Stimulated activated CD4-positive, alpha-beta T cell treated with anti-CD3 and anti-CD28 coated beads, Interleukin-2, amount 100 ng/mL, for 48 hours (primary cell): ENCODE measurements at places on chromosomes 16 and 17.

DNA sequence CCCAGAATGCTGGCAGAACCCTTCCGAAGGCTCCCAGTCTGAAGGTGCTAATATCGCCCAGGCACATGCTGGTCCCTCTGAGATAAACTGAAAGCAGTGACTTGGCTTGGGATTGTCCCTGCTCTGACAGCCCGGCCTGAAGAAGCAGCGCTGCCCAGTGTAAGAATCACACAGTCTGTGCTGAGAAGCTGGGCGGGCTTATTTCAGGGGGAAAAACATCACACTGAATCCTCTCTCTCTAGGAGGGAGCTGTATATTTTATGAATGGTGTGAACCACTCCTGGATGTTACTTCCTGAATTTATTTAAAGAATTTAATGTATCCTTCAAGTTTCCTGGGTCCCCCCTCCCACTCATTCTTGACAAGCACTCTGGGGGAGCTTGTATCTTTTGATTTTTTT lies 36.3 kb downstream of the GAS7 start:
- DNase-seq = no peak

DNA sequence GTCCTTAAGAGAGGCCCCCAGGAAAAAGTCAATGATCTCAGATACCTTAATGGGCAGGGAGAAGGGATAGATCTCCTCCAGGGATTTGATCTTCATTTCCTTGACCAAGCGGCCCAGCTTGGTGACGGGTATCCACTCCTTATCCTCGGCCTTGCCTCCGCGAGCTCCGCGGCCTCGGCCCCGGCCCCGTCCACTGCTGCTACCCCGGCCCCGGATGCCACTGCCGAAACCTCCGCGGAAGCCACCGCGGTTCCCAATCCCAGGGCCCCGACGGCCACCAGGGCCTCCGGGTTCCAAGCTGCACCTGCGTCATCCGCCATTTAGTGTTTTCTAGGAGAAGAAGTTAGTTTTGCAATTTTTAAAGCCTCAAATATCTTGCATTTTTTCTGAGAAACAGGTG lies 65.2 kb upstream of the KIF2B start:
- no peak for DNase-seq

DNA sequence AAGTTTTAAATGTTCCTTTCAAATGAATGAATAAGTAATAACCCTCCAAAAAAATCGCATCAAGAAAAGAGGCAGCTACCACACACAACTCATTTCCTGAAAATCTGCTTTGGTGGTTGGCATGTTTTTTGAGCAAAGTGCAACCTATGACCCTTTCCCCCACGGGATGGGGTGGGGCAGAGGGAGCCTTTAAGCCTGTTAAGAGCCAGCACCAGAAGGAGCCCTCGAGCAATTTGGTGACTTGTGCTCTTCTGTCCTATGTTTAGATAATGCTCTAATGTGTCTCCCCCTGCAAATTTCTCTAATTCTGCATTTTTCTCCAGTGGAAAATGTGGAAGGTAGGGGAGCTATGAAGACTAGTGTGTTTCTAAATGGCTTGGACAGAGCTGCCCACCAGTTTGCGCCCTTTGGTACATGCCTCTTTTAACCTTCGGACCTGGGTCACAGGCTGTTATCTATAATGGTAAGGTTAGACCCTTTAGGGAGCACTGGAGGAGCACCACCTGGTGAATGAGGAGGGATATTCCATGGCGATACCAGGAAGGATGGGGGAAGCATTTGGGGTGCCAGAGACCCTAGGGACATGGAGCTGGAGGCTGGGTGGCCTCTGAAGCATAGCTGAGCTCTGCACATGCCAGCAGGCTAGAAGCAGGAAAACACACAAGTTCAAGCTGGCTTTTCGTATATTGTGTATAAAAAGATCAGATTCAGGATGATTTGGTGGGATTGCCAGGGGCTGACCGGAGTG lies 1.6 kb downstream of the PYCARD start:
- DNase-seq = no peak

GRCh38 chr17:58172369-58173071 lies 5.7 kb downstream of the OR4D2 start:
- peak; percentile 22 for DNase-seq

DNA sequence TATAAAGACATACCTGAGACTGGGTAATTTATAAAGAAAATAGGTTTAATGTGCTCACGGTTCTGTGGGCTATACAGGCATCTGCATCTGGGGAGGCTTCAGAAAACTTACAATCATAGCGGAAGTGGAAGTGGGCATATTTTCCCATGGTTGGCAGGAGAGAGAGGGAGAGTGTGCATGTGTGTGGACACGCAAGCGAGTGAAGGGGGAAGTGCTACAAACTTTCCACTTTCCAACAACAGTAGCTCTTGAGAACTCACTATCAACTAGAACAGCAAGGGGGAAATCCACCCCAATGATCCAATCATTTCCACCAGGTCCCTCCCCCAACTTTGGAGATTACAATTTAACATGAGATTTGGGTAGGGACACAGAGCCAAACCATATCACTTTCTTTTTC lies 11.1 kb downstream of the TAOK1 start:
- no peak for DNase-seq

GRCh38 chr16:81809567-81809966 lies 30.5 kb downstream of the PLCG2 start:
- DNase-seq = no peak

DNA sequence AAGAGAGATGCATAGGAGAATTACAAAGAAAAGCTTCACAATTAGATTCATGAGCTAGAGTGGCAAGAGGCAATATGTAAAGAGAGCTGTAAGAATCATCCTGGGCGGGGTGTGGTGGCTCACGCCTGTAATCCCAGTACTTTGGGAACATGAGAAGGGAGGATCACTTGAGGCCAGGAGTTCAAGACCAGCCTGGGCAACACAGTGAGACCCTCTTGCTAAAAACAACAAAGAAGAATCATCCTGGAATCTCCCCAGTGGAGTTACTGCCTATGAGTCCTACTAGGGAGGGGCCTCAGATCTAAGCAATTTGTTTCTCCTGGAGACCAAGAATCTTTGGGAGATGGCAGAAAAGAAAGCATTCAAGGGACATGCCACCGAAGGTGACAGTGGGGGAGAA lies 119.1 kb downstream of the HIC1 start:
- no peak for DNase-seq

GRCh38 chr16:7140899-7141298 lies 191.7 kb upstream of the RBFOX1 start:
- DNase-seq = no peak

DNA sequence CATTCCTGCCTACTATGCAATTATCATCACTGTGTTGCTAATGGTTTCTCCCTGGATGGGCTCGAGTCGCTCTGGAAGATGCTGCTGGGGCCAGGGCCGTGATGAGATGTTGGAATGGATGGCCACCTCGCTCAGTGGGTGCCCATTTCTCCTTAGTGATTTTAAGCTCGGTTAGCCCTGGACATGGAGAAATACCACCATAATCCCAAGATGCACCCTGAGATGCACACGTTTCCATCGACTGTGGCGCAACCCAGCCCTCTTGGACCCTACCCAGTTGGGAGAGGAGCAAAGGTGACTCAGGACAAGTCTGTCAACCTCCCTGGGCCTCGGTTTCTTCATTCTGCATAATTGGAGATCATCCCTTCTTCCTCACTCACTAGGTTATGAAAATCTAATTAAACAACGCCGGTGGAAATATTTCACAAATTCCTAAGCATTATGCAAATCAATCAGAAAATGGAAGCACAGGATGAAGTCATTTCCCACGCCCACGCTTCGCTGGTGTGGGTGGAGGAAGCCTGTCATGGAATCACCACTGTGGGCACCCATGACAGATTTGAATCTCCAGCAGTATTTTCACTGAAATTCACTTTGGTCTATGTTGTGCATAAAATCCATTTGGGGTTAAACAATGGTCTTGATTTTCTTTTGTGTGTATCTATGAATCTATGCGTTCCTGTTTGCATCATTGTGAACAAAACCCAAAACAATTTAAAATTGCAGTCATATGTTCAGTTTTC lies 195.2 kb downstream of the AXIN2 start:
- DNase-seq = peak; percentile 64

- DNase-seq = no peak
Measured at GRCh38 chr16:7372095-7372494, 39.5 kb downstream of the RBFOX1 start.

DNA sequence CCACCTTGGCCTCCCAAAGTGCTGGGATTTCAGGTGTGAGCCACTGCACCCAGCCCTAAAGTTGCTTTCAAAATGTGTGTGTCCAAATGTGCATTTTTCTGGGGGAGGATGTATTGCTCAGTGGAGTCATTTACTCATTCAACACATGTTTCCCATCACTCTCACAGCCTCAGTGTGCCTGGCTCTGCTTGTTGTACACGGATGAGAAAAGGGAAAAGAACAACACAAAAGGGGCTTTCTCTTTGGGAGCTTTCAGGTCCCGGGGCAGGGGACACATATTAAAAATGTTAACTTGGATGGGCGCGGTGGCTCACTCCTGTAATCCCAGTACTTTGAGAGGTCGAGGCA lies 1.7 kb upstream of the PPL start:
- no peak for DNase-seq

DNA sequence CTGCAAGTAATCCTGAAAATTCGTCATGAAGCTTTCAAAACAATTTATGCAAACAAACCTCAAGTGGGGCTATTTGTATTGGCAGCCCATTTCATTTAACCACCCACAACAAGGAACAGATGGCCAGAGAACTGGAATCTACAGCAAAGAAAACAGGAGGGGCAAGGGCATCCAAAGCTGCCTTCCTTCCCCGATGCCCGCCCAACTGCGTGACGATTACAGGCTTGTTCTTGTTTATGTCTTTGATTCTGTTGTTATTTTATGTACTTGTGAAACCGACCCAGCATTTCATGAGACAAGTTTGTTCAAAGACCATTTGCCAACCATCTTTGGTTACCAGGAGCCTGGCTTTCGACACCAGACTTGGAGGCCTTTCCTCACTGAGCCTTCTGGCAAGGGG lies 59.1 kb upstream of the IRX6 start:
- no peak for DNase-seq

DNA sequence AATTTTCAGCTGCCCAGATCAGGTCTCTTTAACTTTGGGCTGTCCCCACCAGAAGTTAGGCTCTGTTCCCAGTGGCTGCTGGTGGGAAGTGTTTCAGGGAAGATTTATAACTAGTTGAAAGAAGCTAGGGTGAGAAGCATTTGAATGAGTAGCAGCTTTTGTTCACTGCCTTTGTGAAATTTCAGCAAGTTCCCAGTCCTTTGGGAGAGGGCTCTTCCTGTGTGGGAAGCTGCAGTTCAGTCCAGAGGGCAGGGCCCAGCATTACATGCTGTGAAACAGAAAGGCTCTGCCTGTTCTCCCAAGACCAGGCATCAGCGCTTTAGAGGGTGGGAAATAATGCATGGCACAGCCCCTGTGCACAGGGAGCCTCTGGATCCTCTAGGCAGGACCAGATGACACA lies 17.8 kb downstream of the PROCA1 start:
- DNase-seq = no peak

GRCh38 chr17:6028294-6028693 lies 41.9 kb upstream of the WSCD1 start:
- no peak for DNase-seq

- DNase-seq = no peak
Measured at GRCh38 chr17:5099271-5099670, 12.4 kb downstream of the ZNF232 start.

GRCh38 chr16:56551796-56552738 lies 12.8 kb upstream of the MT4 start:
- no peak for DNase-seq

- DNase-seq = peak; percentile 48
Measured at GRCh38 chr17:38870259-38871165, 654 bp downstream of the LASP1 start.

- DNase-seq = no peak
Measured at GRCh38 chr17:35499548-35499947, 37.9 kb downstream of the SLFN12L start.

DNA sequence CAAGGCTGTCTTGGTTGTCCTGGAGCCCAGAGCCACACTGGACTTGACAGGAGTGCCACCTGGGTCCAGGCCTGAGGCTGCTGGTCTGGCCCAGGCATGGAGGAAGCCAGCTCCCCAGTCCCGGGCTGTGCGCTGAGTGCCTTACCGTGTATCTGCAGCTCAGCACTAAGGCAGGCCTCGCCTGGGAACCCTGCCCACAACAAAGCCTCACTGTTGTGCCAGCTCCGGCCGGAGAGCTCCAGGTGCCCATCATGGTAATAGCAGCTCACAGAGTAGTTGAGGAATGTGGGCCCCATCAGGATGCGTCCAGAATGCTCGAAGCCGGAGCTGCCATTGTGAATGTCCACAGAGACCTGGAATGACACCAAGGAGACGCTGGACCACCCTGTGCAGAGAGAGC lies 72.2 kb downstream of the RMI2 start:
- DNase-seq = no peak

- DNase-seq = no peak
Measured at GRCh38 chr17:29036584-29036983, 6.4 kb upstream of the PIPOX start.

- DNase-seq = peak; percentile 22
Measured at GRCh38 chr16:30786936-30787612, at the start of gene ZNF629. TSS of gene ZNF629 (minus strand) at chr16:30787205. CDS start at chr16:30784482, 2,723 bp downstream.

DNA sequence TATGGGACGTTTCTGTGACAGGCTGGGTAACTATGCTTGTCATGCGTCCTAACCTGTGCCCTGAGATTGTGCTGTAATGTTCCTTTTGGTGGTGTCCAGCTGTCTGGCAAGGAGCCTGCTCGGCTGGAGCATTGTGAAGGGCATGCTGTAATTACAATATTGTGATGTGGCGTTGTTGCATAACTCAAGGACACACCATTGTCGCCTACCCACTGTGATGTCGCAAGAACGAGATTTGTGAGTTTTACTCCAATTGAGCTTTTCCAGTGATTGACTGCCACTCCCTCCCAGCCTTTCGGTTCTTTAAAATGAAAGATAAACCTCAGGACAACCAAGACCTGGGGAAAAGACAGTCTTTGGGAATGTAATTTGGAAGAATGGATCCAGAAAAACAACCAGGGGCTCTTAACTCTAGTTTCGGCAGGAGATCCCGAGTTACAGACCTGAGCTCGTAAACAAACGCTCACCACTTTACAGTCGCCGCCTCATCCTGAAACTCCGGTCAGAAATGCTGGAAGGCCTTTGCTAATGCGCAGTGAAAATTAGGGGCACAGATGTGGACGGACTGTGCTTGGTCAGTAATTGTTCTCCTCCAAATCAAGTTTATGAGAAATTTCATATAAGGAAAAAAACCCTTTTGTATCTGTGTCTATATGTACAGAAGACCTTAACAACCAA lies 1.3 kb downstream of the ZNF750 start:
- DNase-seq = no peak

DNA sequence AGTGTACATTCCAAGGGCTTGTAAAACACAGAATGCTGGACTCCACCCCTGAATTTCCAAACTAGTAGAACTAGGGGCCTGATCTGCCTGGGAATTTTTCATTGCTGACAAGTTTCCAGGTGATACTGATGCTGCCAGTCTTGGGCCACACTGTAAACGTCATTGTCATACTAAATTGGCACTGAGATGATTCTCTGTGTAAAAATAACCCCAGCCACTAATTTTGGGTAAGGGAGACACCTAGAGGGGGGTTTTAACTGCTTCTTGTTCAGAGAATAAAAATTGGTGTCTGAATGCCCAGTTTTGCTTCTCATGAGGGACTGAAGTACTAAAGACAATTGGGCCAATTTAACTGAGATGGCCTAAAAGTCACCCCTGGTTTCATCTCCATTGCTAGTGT lies 5.0 kb upstream of the CDH13 start:
- no peak for DNase-seq

GRCh38 chr16:27917949-27918348 lies 145.6 kb downstream of the GSG1L start:
- no peak for DNase-seq

- no peak for DNase-seq
Measured at GRCh38 chr16:7233975-7234374, 98.7 kb upstream of the RBFOX1 start.

GRCh38 chr16:4376126-4376892 lies 4.7 kb downstream of the VASN start:
- no peak for DNase-seq
